ENCODE measurements at places on chromosomes 1 and 21.

GRCh38 chr1:52926864-52927211 lies 238 bp upstream of the SCP2 start:
- DNase-seq: no peak

- no peak for DNase-seq
These were observed 313.6 kb downstream of the HHIPL2 start for GRCh38 chr1:222234351-222234750.

DNA sequence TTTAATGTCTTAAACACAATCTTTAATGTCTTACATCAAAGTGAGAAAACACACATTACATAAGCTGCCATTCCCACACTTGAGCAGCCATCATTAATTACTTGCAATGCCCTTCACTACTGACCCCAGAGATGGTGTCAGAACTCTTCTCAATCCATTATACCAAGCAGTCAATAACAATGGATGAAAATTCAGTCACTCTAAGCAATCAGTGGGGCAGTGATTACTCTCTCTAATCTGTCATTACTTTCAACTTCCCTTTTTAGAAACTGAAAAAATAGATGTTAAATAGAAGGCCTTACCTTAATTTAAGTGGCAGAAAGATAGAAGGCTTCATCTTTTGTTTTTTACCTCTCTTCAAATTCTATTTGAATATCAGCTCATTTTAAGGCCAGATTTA lies 9.7 kb upstream of the FRRS1 start:
- no peak for DNase-seq

DNA sequence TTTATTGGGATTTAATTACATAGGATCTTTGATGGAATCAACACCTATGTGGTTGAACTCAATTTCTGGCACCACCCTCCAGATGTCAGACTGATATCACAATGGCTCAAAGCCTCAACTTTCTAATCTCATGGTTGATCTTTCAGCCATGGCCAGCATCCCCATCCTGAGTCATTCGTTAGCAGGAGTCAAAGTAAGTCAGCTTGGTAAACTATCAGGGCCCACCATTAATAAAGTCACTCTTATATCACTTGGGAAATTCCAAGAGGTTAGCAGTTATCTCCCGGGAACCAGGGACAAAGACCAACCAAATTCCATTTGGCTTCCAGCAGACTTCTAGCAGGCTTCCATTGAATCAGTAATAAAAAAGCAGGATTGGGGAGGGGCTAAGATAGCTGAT lies 50.7 kb upstream of the TNFSF4 start:
- DNase-seq: no peak

GRCh38 chr1:107004421-107004820 lies 52.1 kb upstream of the PRMT6 start:
- no peak for DNase-seq

GRCh38 chr1:41416552-41417334 lies 55.5 kb downstream of the FOXO6 start:
- DNase-seq: peak; percentile 74

GRCh38 chr1:211724687-211725196 lies 49.3 kb upstream of the NEK2 start:
- no peak for DNase-seq

GRCh38 chr1:19186001-19186400 lies 24.1 kb downstream of the UBR4 start:
- no peak for DNase-seq

DNA sequence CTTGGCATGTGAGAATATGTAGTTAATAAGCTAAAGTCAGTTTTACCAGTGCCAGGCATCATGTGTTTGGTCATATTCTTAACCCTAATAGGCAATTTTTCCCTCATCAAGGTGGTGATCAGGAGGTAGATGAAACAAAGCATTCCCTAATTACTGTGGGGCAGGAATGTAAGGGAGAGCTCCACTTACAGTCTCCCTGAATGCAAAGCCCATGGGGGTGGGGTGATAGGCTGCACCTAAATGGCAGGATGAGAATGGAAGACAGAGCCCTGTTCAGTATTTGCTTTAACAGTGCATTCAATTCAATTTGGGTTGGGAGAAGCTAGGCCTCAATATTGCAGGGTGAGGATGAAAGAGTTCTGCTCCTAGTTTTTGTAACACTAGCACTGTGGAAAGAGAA lies 23.4 kb downstream of the ZNF678 start:
- no peak for DNase-seq

DNA sequence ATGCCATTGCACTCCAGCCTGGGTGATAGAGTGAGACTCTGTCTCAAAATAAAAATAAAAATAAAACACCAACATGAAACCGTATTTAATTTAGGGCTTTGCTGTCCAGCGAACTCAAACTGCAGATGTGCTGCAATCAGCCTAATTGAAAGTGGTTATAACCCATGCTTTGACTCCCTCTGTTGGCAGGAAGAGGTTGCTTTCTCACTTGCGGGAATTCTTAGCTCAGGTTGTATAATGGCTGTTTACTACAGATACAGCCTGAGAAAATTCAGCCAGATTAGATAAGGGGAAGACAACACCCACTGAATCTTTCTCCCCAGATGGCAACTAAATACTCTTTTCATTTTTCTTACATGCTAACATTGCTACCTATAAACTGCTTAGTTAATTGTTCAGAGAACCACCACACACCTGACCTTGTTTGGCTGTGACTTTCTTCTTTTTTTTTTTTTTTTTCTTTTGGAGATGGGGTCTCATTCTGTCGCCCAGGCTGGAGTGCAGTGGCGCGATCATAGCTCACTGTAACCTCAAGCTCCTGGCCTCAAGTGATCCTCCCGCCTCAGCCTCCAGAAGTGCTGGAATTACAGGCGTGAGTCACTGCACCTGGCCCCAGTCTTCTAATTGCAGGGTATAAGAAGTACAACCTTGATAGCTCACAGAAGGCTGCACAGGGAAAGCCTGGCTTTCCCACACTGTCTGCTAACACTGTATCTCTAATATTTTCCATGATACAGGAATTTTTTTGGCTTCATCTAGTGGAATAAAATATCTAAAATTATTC lies 34.6 kb downstream of the DNTTIP2 start:
- DNase-seq: peak; percentile 79

DNA sequence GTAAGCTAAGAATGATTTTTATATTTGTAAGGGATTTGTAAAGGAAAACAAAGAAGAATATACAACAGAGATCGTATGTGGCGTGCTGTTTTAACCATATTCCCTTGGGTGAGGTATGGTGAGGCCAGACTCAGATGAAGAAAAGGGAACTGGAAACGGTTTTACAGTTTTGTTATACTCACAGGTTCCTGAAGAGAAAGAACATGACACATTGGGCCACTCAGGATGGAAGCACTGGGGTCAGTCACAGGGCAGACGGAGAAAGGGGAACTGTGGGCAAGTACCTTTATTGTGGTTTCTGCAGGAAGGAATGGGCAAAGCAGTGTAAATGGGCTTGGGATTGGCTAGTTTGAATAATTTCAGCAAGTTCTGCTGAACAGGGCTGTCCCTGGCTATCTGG lies 177.4 kb downstream of the LBR start:
- peak; percentile 56 for DNase-seq

DNA sequence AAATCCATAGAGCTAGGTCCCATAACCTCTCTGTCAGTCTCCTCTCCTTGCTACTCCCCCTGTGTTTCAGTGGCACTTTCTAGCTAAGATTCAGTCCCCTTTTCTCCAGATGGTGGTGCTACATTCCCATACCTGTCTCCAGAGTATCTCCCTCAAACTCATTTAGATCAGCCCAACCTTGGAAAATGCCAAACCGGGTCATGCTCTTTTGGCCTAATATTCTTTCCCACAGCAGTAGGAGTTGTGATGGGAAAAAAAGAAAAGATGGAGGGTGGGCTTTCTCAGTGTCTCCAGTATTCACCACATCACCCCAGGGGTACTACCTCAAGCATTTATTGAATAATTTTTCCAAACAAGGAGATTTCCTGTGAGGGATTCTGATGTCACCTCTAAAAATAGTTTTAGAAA lies 3.2 kb upstream of the RXFP4 start:
- DNase-seq: peak; percentile 67

DNA sequence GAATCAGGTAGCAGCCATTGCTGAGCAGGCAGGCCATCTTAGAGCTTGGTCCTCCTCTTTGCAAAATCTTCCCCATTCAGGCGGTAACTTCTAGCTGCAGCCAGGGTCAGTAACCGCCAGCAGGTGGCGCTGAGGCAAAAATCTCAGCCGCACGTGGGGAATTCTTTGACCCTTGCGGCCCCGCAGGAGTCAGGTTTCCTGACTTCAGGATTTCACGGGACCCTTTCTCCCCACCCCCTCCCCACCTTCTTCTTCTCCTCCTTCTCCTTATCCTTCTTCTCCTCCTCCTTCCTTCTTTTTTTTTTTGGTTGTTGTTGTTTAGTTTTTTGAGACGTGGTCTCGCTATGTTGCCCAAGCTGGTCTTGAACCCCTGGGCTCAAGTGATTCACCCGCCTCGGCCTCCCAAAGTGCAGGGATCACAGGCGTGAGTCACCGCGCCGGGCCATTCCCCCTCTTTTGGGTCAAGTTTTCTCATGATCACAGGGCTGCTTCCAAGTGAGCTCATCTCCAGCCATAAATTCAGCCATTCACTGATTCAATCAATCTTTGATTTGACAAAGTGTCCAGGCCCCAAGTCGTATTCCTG lies 33.4 kb upstream of the TENT5B start:
- peak; percentile 75 for DNase-seq

DNA sequence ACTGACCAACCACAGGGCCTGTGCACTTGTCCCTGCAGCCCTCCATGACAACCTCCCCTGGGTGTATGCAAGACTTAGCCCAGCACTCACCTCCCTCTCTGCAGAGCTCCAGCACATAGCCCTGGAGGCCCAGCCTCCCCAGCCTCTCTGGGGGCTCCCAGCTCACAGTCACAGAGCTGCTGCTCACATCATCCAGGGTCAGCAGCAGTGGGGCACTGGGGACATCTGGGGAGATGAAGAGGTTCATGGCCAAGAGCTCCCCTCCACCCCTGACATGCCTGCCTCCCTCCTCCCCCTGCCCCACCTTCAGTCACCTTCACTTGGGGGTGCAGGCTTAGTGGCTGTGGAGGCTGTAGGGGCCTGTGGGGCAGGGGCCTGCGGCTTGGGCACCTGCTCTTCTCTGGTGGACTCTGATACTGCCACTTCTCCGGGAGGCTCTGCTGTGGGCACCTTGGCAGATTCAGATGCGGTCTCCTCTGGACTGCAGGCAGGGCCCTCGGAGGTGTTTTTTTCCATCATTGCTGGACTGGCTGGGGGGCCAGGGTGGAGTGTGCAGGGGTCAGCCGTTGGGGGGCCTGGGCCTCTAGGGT lies at the start of gene MYBPH:
Gene MYBPH (minus strand): TSS at position 590 of the 590 bp plus-strand sequence. CDS start 71 bp downstream, at position 519.
- no peak for DNase-seq

DNA sequence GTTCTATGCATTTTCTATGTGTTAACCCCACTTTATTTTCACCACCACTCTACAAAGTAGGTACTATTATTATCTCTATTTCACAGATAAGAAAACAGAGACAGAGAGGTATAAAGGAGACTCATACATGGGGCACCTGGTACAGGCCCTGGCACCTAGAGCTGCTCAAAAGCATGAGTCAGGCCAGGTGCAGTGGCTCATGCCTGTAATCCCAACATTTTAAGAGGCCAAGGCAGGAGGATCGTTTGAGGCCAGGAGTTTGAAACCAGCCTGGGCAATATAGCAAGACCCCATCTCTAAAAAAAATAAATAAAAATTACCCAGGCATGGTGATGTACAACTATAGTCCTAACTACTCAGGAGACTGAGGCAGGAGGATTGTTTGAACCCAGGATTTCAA lies 35.8 kb downstream of the GLIS1 start:
- DNase-seq: no peak

DNA sequence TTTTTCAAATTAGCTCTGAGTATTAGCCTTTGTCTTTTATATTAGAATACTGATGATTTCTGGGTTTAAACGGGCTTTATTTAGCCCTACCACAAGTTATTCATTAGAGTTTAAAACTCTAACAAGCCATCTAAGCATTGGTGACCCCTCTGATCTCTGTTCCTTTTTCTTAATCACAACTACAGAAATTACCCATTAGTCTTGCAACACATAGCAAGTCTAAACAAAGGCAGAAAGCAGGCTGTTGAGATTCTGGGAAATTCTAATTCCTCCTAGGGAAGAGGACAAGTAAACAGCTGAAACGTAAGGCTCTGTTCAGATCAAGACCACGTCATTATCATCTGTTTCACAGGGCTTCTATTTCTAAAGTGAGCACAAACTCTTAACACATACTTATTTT lies 491.2 kb upstream of the ZRANB2 start:
- DNase-seq: peak; percentile 17

GRCh38 chr1:56473582-56474270 lies 105.6 kb downstream of the PLPP3 start:
- no peak for DNase-seq

GRCh38 chr1:76687307-76688175 lies 179.7 kb upstream of the ST6GALNAC5 start:
- DNase-seq: no peak

- no peak for DNase-seq
These were observed 372.1 kb downstream of the PTPRC start for GRCh38 chr1:199010933-199011332.

DNA sequence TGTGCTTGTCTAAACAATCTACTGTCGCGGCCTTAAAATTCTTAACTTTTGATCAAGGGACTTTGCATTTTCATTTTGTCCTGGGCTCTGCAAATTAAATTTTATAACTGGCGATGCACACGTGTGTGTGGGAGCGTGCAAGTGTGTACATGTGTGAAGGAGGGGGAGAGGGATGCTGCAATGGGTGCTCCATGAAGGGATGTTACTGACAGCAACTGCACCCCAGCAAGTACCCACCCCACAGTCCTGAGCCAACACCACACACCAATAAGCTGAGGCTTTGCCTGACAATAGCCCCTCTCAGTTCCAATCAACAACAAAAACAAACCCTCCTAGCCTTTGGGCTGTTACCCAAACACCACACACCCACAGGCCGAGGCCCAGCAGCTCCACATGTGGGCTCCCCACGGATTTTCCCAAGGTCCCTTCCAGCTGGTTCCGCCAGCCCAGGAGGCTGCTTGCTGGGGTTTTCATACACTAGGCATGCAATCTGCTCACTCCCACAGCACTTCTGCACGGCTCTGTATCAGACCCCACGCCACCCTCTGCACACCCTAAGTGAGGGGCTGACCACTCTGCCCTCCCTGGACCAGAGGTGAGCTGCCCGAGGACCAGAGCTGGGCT lies 32.8 kb upstream of the IFFO2 start:
- no peak for DNase-seq

DNA sequence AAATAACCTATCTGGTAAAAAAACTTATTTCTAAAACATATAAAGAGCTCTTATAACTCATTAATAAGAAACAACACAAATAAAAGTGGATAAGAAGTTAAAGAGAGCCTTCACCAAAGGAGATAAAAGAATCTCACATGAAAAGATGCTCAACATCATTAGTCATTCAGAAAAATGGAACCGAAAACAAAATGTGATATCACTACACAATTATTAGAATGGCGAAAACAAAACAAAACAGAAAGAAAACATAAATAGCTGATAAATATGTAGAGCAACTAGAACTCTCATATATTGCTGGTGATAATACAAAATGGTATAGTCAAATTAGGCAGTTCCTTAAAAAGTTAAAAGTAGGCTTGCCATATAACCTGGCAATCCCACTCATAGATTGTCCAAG lies 1109.3 kb downstream of the PLA2G4A start:
- no peak for DNase-seq
